8988T (cell line): ENCODE measurements at places on chromosomes 4 and X.

- DNase-seq = no peak
These were observed 55.0 kb upstream of the CXXC4 start for GRCh38 chr4:104549736-104550135.

DNA sequence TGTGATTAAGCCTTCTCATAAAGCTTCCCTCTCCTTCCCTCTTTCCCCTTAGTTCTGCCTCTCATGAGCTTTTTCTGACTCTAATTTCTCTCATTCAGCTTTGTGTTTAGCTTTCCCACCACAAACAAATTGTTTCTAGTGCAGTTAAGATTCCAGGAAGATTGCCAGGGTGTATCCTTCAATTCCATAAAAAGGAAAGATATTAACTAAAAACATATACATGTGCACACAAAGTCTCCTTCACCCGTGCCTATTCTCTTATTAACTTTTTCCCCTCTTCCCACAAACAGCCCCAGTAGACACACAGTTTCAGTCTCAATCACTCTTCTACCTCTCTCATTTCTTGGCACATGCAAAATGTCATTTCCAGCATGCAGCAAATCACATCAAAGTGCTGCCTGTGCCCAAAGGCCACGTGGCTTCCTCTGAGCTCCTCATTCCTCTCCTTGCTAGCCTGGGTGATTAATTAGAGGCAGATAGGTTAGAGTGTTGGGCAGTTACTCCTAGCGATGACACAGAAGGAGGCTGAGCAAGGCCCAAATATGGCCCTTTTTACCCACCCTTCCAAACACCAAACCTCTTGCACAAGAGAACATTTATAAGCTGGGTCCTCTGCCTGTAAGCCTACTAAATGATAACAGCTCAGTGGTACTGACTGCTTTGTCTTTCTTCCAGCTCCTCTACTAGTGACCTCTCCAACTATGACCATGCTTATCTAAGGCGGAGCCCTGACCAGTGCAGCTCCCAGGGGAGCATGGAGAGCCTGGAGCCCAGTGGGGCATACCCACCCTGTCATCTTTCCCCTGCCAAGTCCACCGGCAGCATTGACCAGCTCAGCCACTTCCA, 159.6 kb downstream of the SOWAHB start:
- no peak for DNase-seq

- no peak for DNase-seq
These were observed 19.9 kb upstream of the TMSB4X start for GRCh38 chrX:12954981-12955380.

- DNase-seq = no peak
These were observed 168.4 kb downstream of the KCNIP4 start for GRCh38 chr4:21780148-21780547.

DNA sequence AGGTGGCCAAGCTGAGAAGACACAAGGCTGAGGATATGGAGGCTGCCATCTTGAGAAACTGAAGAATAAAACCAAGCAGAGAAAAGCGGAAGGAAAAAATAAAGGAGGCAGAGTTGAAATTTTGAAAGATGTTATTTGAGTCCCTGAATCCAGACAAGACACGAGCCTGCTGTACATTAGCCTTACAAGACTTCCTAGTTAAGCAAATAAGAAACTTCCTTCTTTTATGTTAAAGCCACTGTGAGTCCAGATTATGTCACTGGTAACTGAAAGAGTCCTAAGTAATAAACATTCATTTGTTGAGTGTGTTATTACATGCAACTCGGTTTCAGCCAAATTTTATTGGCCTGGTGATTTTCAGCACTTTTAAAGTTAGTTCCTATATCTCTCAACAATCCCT, 30.4 kb downstream of the DRD5 start:
- no peak for DNase-seq

DNA sequence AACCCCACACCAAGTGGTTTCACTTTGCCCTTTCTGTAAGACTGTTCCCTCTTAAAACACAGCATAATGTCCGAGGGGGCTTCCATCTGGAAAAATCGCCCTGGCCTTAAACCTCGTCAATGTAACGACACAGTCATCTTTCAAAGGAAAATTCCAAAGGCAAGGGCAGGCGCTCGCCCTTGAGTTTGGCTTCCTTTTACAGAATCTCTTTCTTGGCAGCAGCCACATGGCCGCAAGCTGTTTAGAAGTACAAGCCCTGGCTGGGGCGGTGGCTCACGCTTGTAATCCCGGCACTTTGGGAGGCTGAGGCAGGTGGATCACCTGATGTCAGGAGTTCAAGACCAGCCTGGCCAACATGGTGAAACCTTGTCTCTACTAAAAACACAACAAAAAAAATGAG, 27.1 kb upstream of the GRPEL1 start:
- DNase-seq = no peak

DNA sequence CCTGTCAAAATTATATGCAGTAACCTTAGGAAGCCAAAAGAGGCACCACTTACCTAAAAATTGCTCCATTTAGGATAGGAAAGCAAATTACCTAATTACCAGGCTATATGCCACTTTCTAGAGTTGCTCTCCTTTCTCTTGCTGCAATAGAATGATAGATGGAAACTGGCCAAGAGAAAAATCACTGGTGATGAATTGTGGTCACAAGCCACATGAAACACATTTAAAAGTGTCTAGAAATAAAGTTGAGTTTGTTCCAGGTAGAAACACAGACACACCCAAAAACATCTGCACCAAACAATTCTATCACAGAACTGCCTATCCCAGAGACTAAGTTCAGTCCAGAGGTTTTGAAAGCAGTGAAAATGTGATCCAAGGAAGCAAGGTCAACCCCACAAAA, 337.7 kb downstream of the PCDH19 start:
- DNase-seq = no peak

GRCh38 chr4:46388857-46389256, 1.1 kb downstream of the GABRA2 start:
- no peak for DNase-seq

DNA sequence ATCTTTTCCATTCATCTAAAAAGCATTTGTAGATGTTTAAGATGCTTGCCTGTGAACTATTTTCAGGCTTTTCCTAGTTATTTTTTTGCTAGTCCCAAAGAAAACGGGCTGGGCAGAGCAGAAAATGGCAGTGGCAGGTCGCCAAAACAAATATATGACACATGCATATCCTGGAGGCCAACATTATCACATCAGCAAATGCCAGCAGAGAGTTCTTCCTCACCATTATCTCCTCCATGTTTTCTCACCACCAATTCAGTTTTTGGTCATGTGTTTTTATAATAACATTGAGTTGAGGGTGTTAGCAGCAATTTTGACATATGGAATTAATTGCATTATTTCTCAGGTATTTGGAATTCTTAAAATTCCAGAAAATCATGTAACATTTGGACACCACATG, 97.9 kb upstream of the EOLA2 start:
- DNase-seq = no peak

- DNase-seq = no peak
These were observed 9.2 kb downstream of the SPIN3 start for GRCh38 chrX:56986138-56986537.

DNA sequence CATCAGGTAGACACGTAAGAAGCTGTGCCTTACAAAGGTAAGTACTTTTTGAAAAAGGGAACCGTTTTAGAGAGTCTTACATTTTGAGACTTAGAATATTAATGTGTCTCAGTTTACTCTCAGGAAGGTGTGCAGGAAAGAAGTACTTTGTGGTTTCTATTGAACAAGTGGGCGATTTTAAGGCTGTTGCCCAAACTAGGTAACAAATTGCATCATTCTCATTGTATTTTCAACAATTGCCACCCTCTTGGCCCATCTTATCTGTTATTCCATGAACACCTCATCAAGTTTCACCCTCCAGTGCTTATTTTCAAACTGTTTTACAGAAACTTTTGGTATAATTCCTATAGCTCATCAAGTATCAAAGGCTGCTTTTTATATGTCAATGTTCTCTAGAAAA, 158.3 kb downstream of the SLC4A4 start:
- no peak for DNase-seq

DNA sequence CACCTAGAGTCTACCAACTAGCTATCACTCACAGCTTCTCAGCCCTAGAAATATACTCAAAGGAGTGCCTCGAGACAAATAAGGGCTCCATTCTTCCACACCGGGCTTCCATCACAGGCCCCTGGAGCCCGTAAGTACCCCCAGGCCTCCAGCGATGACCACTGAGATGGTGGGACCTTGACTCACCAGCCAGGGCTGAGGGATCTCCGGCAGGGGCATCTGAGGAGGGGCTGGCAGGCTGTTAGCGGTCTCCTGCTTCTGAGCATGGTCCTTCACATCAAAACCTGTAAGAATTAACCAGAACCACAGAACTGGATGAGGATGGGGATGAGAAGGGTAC, 71.3 kb downstream of the AFAP1 start:
- no peak for DNase-seq
